ENCODE measurements at places on chromosomes 3 and 15. TPM values are rescaled to one million over a fixed set of nuclear protein-coding genes. Genes with fewer than 3 reads are reported as not detected.

- peak; percentile 70 for DNase-seq
Measured at GRCh38 chr3:20066850-20067617, 26.8 kb downstream of the KAT2B start.

DNA sequence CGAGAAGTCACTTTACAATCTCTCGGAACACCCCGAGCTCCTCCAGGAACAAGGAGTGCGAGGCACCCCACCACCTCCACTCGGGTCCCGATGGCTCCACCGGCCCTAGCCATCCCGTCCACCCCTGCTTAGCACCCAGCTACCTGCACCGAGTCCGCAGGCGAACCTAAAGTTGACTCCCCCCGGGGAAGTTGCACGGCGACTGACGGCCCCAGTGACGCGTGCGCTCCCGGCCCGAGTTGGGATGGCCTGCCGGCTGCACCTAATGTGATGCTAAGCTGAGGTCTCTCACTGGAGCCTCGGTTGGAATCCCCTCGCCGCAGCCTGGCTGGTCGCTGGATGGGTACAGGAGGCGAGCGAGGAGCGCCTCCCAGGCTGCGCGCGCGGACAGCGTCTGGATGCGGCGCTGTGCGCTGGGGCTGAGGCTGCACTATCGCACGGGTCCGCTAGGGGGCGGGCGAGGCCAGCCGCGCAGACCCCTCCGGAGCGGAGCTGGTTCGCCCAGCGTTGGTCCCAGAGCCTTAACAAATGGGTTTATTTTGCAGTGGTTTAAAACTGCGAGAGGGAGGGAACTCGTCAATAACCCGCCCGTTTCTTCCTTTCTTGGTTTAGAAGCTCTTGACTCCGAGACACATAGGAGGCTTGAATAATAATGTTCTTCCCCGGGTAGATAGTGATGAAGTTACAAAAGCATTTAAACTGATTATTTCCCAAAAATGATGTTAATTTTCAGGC, at the start of gene OXTR:
OXTR (minus strand) TSS at position 526 of the 735 bp plus-strand sequence. CDS start 1,426 bp downstream, outside the sequence.
- DNase-seq: peak; percentile 71

LTF gene
- total RNA-seq: 11.3 TPM

DNA sequence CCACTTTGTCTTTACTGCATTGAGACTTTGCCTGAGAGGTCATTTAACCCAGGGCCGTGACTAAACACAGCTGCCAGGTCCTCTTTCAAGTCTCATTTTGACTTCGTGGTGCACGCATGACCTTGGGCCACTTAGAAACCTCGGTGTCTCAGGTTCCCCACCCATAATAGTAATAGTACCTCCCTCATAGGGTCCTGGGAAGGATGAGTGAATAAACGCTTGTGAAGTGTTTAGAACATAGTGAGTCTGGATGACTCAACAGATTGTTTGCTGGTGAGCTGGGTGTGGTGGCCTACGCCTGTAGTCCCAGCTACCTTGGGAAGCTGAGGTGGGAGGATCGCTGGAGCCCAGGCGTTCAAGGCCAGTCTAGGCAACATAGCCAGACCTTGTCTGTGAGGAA, 56.3 kb downstream of the BDH1 start:
- no peak for DNase-seq

DNA sequence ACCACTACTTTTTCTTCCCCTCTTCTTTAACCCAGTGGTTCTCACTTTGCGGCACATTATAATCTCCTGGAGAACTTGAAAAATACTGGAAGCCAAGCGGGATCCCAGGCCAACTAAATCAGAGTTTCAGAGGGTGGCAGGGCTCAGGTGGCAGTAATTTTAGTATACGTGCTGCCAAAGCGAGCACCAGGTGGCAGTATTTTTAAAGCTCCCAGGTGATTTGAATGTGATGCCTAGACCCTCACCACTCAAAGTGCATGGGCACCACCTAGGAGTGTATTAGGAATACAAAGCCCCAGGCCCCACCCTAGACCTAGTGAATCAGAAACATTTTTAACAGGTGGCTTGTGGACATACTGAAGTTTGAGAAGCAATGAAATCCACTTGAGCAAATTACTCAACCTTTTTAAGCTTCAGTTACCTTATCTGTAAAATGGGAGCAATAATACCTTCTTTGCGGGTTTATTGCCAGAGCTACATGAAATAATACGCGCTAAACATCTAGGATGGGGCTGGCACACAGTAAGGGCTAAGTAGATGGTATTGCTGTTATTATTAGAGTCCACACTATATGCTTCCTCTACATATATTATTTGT, 8.3 kb downstream of the B3GALNT1 start:
- no peak for DNase-seq

GRCh38 chr3:32308378-32308777, 69.9 kb downstream of the CMTM8 start:
- no peak for DNase-seq

DNA sequence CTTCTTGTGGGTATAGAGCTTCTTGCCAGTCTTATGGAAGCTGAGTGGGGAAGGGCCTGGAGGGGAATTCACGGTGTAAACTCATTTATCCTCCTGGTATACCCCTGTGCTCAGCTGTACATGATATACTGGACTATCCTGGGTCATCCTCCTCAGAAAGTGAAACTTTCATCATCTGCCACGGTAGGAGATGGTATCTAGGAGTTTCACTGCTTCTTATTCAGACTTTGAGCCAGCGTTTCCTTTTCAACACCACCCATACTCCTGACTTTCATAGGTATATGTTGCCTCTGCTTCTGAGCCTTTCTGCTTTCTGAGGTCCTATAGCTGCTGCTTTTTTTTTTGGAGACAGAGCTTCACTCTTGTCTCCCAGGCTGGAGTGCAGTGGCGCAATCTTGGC, 15.6 kb downstream of the SENP5 start:
- DNase-seq: no peak

DNA sequence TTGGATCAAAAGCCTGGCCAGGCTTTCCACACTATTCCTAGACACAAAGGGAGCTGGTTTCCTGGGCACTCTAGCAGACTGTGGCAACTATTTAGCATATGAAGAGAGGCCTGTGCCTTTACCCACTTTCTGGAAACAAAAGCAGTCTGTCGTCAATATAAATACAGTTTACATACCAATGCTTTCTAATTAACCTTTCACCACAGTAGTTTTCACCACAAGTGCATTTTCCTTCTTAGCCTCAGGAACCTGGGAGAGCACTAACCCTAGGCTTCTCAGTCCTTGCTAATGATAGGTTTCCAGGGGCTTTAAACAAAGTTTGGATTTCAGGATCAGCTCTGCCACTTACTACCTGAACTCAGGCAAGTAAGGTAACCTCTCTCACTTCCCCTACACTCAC, 499.1 kb downstream of the MAGI1 start:
- DNase-seq: no peak

GRCh38 chr3:49519296-49519695, 35.0 kb upstream of the BSN start:
- DNase-seq: no peak

ADAMTS17 gene
- total RNA-seq: 2.3 TPM

DNA sequence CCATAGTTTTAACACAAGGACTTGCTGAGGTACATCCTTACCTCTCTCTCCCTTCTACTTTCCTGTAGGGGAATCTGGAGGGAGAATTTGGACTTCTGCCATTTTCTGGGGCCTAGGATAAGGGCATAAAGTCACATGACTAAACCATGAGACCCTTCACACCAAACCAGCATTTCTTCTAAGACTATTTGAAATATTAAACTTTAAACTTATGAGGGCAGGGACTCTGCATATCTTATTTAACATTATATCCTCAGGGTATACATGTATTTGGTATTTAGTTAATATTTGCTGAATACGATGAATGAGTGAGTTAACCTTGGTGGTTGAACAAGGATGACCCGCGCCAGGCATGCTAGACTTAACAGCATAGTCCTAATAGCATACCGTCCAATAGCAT, 63.4 kb downstream of the USP13 start:
- no peak for DNase-seq

ADAMTS9 gene
- total RNA-seq: 185 TPM

DUOXA2 gene
- not detected for total RNA-seq

SEC61A1 gene
- total RNA-seq: 124 TPM

ZBTB47 gene
- total RNA-seq: 48.9 TPM

- DNase-seq: no peak
Measured at GRCh38 chr3:77065750-77066149, 25.9 kb downstream of the ROBO2 start.

DNA sequence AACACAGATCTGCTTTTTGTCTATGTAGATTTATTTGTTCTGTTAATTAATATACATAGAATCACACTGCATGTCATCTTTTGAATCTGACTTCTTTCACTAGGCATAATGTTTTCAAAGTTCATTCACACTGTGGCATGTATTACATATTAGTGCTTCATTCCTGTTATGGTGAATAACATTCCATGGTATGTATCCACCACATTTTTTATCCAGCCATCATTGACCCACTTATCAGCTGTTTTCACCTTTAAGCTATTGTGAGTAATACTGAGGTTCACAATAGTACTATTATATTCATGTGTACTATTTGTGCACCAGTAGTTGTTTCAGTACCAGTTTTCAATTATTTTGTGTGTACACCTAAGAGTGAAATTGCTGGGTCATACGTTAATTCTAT, 230.6 kb upstream of the CNTN3 start:
- no peak for DNase-seq

DNA sequence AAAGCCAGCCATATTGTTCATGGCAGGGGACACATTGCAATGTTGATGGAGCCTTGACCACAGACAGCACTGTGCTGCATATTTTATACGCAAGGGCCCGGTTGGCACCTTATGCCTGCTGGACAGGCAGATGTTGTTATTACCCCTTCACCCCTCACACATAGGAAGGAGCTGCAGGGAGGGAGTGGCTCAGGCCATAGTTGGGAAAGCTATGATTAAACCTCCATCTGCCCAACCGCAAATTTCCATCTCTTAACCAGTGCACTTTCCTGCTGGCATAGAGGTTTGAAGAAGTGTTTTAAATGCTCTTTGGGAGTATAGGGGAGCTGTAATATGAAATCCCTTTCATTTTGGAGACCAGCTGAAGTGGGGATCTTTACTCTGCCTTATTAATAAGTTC, 224.7 kb downstream of the CACNA2D3 start:
- DNase-seq: no peak

P2RY1 gene
- total RNA-seq: 8.6 TPM

DNA sequence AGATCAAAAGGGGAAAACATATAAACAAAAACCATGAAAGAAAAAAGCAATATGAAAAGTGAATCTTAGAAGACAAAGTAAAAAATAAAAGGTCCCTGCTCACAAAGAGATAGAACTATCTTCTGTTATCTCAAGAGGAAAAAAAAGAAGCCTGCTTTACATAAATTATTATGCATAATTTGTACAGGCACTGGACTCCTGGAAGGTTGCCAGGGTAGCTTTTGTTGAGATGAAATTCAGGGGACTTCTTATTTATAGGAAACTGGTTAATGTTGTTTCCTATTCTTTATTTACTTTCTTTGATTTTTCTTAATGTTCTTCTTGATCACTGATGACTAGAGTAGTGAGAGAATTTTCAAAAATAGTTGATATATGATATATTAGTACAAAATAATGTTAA, 66.9 kb downstream of the PPM1L start:
- no peak for DNase-seq

GRCh38 chr3:160856450-160856849, 100.4 kb downstream of the PPM1L start:
- no peak for DNase-seq

- no peak for DNase-seq
Measured at GRCh38 chr3:3579658-3580057, 219.6 kb upstream of the LRRN1 start.

GRCh38 chr15:28918141-28918983, 32.6 kb downstream of the APBA2 start:
- no peak for DNase-seq
